ENCODE measurements at places on chromosomes 11 and 22.

GRCh38 chr22:40748388-40749355 lies 69.4 kb downstream of the MCHR1 start:
- H3K27ac ChIP-seq, result no peak overlapping the region
- no peaks in the 10 kb centered on the region for H3K36me3 ChIP-seq
- H3K4me1 ChIP-seq, result no peaks in the 10 kb centered on the region

DNA sequence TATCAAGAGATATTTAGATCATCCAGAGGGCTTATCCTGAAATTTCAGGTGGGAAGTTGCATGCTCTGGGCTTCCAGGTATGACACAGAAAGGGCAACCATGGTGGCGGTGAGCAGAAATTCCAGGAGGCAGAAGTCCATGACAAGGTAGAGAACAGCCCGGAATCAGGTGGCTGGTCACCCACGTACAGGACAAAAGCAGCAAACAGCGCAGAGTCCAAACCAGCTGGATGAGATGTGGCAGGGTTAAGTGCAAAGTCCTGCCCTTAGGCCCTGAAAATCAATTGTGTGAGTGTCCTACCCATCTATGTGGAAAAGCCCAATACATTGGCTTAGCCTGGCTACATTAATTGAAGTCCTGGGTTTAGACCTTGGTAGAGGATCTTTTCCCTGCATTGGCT lies 11.6 kb downstream of the PPFIBP2 start:
- H3K4me1 ChIP-seq, result peaks cover 6% of the 10 kb centered on the region
- no peak for DNase-seq
- H3K36me3 ChIP-seq, result no peaks in the 10 kb centered on the region
- H3K27ac ChIP-seq, result no peak overlapping the region
- no peaks in the 10 kb centered on the region for H3K27me3 ChIP-seq

GRCh38 chr11:66598993-66599392 lies 6.0 kb downstream of the CCS start:
- DNase-seq, result no peak
- H3K4me3 ChIP-seq, result no peak overlapping the region
- H3K27me3 ChIP-seq, result no peaks in the 10 kb centered on the region
- peaks cover 43% of the 10 kb centered on the region for H3K4me1 ChIP-seq

DNA sequence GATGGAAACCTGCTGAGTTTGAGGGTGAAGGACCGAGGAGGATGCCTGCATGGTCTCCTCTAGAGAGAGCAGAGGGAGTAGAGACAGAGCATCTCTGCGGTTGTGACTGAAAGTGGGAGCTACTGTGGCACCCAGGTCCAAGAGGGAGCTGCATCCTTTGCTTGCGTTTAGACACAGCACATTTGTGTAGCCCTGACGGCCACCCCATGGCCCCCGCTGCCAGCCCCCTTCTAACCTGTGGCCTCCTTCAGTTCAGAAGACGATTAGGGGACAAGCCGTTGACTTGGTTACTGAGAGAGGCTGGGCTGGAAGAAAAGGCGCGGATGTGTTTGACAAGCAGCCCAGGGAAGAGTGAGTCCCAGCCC lies 690.9 kb downstream of the BRD1 start:
- H3K27ac ChIP-seq, result no peak overlapping the region
- no peak for DNase-seq
- peaks cover 8% of the 10 kb centered on the region for H3K27me3 ChIP-seq
- no peak overlapping the region for H3K4me3 ChIP-seq
- H3K4me1 ChIP-seq, result no peaks in the 10 kb centered on the region
- no peaks in the 10 kb centered on the region for H3K36me3 ChIP-seq

DNA sequence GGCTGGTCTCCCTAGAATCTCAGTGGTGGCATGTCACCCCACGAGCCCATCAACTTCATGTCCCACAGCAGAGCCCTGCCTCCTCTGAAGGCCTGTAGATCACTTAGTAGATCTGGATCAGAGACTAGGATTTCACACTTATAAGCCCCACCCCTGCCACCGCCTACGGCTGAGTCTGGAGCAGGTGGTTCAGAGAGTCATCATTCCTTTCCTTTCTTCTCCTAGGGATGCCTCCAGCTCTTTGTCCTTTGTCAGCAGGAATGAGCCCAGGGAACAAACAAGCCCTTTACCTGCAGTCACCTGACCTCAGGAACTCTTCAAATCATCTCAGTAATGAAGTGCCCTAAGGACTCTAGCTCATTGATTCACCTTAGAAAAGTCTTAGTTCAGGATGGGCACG lies 37.8 kb downstream of the SCGB1A1 start:
- H3K36me3 ChIP-seq, result no peaks in the 10 kb centered on the region
- H3K4me1 ChIP-seq, result peaks cover 4% of the 10 kb centered on the region
- H3K27ac ChIP-seq, result no peak overlapping the region
- no peaks in the 10 kb centered on the region for H3K27me3 ChIP-seq
- DNase-seq, result no peak

All from osteocyte (in vitro differentiated cells).